ENCODE measurements at places on chromosomes 7 and 10. TPM values are rescaled to one million over a fixed set of nuclear protein-coding genes. Genes with fewer than 3 reads are reported as not detected.

- DNase-seq: no peak
Observed at GRCh38 chr7:87447116-87447635, 28.3 kb downstream of the ABCB4 start.

DNA sequence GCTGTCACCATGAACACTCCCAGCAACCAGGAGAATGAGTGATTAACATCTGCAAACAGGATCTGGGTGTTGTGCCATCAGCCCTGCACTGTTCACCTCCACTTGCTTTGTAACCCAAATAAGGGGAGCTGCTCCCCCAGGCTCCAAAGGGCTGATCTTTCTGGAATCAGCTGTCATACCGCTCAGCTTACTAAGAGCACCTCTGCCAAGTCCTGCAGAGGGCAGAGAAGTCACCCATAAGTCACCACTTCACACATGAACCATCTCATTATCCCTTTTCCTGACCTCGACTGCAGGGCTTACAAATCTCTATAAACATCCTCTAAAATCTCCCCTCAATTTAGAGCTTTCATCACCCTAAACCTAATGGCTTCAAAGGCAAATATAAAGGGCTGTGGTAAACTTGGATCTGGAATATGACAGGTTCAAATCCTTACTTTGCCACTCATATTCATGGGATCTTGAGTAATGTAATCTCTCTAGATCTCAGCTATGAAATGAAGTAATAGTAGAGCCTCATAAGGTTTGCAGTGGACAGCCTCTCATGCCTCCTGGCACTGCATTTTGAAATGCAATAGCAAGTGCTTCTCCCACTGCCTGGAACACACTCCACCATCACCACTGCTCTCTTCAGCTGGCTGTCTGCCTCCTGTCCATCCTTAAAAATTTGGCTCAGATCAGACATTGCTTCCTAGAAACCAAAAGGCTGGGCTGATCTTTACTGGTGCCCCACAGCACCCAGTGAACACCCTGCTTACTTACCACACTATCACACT, 38.8 kb downstream of the ERLIN1 start:
- DNase-seq: no peak

DNA sequence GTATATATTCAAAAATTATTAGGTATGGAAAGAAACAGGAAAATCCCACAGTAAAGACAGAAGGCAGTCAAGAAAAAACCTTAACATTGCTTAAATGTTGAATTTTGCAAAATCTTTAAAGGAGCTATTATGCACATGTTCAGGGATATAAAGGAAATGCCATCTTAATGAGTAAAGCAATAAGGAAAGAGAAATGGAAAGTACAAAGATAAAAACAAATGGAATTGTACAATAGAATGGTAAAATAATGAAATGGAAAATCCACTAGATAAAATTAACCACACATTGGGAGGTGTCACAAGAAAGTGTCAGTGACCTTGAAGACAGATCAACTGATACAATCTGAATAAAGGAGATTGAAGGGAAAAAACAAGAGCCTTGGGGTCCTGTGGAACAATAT, 82.0 kb downstream of the KIF20B start:
- DNase-seq: no peak

DNA sequence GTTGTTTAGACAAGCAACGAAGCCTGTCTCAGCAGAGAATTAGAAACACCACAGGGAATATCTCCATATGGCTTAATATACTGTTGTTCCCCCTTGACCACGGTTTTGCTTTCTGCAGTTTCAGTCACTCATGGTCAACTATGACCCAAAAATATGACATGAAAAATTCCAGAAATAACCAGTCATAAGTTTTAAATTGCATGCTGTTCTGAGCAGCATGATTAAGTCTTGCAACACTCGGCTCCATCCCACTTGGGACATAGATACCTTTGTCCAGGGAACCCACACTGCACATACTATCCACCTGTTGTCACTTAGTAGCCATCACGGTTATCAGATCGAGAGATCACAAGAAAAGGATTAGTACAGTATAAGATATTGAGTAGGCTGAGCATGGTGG, 60.7 kb upstream of the FOXK1 start:
- DNase-seq: no peak

DNA sequence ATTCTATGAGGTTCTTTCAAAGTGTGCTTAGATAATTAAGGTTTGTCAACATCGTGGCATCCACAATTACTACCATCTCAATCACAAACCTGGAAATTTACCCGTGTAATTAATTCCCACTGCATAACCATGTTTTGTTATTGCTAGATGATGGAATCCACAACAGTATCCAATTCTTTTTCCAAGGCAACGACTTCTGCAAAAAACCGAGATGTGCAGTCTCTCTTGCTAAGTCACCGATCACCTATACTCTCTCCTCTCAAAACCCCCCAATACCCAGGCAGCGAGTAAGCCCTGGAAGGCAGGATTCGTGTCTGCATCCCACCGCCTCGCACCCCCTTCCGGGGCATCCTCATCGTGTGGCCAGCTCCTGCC, 678 bp upstream of the EIF4H start:
- no peak for DNase-seq

DNA sequence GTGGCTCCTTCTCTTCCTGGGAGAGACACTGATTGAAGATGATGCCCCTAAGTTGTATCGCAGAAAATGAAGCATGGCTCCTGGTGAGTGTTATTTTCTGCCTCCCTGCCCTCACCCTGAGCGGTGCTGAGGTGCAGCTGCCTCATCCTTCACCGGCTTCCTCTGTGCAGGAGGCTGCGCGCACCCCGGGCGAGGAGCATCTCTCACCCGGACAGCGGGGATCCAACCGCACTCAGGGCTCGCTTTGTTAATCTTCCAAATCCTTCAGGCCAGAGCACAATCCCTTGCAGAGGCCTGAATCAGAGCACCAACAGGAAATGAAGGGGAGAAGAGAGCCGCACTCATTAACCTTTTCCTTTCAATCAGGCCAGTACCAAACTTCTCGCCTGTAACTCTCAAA, 910.3 kb downstream of the CCSER2 start:
- DNase-seq: no peak

DNA sequence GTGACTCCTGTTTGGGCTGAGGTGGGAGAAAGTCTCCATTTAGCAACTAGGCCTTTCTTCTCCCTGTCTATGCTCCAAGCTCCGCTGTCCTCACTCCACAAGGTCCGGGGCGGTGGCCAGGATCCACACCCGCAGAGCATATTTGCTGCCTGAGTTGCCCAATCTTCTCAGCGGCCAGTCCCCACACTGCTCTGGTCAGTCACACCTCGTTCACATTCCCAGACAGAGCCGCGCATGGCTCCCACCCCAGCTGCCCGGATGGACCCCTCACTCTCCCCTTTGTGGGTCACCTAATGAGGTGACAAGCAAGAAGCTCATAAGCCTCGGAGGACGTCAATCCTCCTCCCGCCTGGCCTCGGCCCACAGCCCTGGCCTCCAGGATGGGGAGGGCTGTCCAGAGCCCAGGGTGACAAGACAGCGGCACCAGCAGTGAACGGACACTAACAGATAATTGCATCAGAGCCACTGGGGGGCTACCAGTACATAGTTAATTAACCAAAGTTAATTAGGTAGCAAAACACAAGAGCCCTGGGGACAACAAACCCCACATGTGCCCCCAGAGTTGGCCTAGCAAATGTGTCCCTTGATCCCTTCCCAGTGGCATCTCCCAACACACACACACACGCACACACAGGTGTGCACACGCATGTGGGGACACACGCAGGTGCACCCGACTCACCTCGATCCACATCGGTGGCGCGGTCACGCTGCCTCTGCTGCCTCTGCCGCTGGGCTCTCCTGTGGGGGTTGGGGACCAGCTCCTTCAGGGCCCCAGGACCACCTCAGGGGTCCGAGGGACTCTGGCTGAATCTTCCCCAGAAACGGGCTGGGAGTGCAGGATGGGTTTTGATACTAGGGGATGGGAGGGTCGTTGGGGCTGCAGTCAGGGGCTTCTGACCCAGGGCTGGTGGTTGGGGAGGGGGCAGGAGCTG, 11.8 kb downstream of the EPHA1 start:
- DNase-seq: no peak

DNA sequence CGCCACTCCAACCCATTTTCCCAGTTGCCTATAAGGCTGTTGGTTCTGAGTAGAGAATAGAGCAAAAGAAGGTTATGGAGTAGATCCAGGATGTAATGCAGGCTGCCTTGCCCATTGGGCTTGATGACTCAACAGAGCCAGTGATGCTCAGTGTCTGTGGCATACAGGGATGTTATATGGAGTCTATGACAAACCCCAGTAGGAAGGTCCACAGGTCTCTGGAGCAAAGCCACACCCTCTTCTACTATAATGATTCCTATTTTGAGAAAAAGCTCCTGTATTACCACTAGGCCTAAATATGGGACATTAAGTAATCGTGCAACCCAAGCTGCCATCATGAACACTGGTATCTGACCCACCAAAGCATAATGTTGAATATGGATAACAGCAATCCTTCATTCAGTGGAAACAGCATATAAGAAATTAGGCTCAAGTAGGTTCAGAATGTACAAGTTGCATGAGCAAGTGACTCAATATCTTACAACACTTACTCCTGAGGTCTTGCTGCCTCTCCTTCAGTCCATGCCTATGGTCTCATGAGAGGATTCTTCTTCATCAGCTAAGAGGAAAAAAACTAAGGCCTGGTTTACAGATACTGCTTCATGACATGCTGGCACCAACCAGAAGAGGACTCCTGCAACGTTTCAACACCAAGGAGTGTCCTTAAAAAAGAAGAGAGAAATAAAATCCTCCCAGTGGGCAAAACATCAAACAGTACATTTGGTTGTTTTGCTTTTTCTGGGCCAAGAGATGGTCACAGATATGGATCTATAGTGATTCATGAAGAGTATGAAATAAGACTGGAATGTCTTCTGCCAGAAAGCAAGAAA, 14.8 kb upstream of the FHIP2A start:
- no peak for DNase-seq

DNA sequence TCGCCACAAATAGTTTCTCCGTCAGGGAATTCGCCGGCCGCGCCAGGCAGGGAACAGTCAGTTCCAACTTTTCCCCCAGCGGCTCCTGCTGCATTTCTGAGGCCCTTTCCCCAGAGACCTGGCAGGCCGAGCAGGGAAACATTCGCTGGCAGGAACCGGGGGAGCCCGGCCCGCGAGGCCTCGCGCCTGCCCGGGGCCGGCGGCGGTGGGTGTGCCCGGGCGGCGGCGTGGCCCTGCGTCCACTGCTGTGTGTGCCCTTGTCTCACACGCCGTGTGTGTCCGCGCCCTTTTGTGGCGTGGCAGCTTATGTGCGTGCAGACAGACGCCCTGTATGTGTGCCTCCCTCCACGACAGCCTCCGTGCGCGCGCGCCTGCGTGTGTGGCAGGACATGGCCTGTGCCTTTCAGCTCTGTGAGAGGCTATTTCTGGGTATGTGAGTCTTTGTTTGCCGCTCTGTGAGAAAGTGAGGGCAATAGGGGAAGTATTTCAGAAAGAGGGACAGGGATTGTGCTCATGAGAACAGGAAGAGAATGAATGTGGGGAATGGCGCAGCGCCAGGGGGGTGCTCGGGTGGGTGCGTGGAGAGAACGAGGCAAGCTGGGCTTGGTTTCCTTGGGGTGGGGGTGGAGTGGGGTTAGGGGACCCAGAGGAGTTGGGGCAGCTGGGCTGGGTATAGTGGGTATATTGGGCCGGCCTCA, 689 bp upstream of the SMARCD3 start:
- no peak for DNase-seq

ANTXRL gene
- total RNA-seq: not detected

SEMA3E gene
- total RNA-seq: 4.7 TPM

KCND2 gene
- total RNA-seq: 0.05 TPM

ZNF736 gene
- total RNA-seq: 33.0 TPM

SH3PXD2A gene
- 8.2 TPM for total RNA-seq

CRHR2 gene
- not detected for total RNA-seq
